ENCODE measurements at places on chromosomes 16 and 17.

GRCh38 chr17:48055531-48056245, 7.5 kb downstream of the NFE2L1 start:
- DNase-seq = peak; percentile 82

DNA sequence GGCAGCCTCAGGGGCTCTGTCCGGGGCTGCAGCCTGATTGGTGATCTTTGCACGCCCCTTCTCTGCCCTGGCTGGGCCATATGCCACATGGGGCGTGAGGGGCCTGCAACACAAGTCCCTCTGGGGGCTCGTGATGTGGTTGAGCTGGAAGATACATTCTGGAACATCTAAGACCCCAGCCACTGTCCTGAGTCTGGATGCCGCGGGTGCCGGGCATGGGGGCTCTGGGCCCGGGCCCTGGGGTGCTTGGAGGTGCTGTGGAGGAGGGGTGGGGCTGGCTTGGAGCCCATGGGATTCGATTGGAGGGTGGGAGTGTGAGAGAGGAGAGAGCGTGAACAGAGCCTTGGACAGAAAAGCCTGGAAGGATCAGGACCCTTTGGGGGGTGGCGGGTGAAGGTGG, 39.4 kb downstream of the JPH3 start:
- no peak for DNase-seq

GRCh38 chr16:67528222-67528869, at the start of gene RIPOR1:
RIPOR1 (plus strand) TSS chr16:67528829; CDS start chr16:67538447, 9,618 bp downstream.
- DNase-seq = peak; percentile 53

DNA sequence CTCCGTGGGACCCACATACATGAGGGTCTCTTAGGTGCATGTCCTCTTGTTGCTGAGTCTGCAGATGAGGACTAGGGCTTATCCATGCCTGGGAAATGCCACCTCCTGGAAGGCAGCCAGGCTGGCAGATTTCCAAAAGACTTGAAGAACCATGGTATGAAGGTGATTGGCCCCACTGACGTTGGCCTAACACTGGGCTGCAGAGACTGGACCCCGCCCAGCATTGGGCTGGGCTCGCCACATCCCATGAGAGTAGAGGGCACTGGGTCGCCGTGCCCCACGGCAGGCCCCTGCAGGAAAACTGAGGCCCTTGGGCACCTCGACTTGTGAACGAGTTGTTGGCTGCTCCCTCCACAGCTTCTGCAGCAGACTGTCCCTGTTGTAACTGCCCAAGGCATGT, 38.2 kb upstream of the IL21R start:
- no peak for DNase-seq

DNA sequence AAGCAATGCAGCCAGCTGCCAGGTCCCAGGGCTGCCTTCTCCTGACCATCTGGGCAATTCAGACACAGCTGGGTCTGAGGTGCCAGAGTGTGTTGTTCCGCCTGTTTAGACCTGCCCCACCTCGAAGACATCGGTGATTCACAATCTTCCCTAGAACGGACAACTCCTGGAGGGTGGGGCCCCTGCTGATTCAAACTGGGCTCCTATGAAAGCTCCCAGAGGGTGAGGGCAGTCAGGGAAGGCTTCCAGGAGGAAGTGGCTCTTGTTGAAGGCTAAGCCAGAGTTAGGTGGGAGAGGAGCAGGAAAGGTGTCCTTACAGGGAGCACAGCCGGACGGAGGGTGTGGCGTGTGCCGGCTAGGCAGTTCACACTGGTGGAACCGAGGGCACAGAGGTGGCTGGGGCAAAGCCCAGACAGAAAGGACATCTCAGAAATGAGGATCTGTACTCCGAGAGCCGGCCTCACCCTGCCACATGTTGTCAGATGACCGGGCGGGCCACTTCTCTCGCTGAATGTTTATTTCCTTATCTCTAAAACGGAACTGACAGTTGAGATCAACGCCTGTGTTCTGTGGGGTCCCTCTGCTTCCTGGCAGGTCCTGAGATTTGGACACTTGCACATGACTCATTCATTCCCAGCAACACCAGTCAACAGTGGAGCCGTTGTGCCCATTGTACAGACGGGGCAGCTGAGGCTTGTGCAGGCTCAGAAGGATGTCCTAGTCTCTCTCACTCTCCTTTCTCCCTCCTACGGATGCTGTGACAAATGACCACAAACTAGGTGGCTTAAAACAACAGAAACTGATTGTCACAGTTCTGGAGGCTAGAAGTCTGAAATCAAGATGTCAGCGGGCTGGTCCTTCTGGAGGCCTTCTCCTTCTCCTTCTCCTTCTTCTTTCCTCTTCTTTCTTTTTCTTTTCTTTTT, 26.9 kb upstream of the LITAF start:
- DNase-seq = no peak

DNA sequence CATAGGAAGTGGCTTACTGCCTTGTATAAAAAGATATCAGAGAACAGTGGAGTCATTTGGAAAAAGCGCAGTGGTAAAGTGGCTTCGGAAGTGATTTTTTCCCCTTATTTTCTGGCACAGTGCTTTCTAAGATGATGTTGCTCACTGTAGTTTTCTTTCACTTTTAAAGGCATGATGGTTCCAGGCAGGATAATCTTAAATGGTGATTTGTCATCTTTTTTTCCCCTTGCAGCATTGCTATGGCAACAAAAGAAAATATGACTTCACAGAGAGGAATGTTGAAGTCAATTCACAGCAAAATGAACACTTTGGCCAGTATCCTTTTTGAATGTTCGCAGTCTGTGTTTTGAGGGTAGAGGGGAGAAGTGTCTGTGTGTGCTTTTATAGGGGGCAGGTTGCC, 42.5 kb downstream of the GOSR1 start:
- DNase-seq = peak; percentile 93

- DNase-seq = peak; percentile 73
Observed at GRCh38 chr16:68406458-68407152, 41.7 kb downstream of the SMPD3 start.

DNA sequence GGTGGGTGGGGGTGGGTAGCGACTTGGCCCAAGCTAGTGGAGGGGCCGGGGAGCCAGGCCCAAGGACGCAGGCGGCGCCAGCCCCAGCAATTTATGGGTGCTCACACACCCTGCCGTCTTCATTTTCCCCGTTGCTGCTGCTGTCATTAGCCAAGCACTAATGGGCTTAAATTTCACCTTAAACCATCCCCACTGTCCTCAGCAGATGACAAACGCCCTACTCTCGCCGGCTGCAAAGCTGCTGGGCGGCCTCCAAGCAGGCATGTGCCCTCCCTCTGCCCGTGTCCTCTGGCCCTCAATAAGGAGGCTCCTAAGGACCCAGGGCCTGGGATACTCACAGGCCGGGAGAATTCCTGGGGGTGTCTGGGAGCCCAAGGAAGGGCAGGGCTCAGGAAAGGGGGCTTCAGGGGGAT, 66.1 kb downstream of the SREBF1 start:
- no peak for DNase-seq

GRCh38 chr17:3693829-3694231, 2.1 kb downstream of the P2RX5 start:
- DNase-seq = no peak

DNA sequence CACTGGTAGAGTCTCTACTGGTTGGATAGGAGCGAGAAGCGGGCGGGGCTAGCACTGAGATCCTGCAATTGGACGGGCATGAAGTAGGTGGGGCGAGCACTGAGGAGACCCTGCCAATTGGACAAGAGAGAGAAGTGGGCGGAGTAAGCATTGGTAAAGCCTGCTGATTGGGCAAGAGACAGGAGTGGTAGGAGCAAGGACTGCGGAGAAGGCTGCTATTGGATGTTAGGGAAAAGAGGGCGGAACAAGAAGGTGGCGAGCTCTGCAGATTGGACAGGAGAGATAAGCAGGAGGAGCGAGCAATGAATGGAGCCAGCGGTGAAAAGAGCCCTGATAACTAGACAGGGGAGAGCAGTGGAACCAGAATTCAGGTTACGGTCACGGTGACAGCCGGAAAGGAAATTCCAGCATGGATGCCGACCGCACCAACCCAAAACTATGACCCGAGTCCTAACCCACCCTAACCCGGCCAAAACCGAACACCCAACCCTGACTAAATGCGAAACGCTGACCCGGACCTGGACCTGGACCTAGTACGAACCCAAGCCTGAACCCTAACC, 4.8 kb downstream of the SCGB1C2 start:
- DNase-seq = peak; percentile 33

DNA sequence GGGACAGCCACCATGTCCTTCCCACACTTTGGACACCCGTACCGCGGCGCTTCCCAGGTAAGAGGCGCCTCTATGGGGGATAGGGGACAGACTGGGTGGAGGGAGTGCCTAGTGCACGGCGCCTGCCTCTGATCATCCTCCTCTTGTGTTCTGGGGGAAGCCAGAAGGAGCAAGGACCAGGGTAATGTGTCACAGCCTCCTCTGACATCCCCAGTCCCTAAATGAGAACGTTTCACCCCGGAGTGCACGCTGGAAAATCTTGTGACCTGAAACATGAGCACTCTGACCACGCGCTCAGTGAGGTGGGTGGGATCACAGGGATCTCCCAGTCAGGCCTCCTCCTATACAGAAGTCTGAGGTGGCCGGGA, 1.1 kb downstream of the IRX6 start:
- DNase-seq = no peak

- no peak for DNase-seq
Observed at GRCh38 chr16:8943966-8944759, 19.5 kb downstream of the USP7 start.

DNA sequence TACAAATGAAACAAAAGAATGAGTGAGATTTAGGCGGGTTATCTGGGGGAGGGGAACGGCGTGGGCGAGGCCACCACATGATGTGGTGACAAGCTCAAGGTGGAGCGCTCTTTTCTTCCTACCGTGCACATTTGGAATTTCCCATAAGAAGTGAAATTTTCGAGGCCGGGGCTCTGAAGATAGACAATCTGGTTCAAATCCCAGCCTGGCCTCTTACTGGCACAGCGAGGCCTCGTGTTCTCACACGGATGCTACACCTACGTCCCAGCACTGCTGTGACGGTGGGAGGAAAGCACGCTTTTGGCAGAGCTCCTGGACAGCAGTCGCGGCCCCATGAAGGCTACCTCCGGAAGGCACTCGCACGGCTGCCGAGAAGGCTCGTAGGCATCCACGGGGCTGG, 25.2 kb downstream of the ZDHHC7 start:
- DNase-seq = no peak

DNA sequence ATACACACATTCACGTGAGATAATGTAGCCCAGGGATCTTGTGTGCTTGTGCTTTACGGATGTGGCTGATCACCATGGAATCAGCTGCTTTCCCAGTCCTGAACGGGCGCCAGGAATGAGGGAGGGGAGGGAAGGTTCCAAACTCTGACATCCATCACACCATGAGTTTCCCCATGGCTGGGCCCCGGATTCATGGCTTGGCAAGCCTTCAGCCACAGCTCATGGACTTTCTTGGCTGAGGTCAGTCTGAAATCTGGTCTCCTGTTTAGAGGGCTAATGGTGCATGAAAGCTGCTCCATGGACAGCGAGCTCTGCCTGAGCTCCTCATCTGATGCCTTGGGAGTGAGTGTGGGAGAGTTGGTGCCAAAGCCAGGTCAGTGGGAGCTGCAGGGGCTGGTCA, 767.6 kb upstream of the EEF2KMT start:
- no peak for DNase-seq

DNA sequence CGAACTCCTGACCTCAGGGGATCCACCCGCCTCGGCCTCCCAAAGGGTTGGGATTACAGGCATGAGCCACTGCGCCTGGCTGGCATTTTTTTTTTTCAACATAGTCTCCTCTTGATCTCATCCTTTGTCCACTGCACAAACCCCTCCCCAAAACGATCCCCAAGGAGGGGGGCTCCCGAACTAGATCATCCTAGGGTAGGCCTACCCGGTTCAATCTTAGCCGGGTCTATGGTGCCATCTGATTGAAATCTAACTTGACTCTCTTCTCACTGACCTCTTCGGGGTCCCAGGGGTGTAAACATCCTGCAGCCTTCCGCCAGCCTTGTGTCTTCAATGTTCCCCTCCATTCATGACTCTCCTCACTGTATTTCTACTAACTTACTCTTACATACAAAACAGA, 140.5 kb upstream of the CRHR1 start:
- DNase-seq = no peak

GRCh38 chr16:88561485-88562359, 8.5 kb upstream of the ZC3H18 start:
- DNase-seq = peak; percentile 47

- DNase-seq = no peak
Observed at GRCh38 chr17:77456951-77457548, 316.3 kb downstream of the SEC14L1 start.

DNA sequence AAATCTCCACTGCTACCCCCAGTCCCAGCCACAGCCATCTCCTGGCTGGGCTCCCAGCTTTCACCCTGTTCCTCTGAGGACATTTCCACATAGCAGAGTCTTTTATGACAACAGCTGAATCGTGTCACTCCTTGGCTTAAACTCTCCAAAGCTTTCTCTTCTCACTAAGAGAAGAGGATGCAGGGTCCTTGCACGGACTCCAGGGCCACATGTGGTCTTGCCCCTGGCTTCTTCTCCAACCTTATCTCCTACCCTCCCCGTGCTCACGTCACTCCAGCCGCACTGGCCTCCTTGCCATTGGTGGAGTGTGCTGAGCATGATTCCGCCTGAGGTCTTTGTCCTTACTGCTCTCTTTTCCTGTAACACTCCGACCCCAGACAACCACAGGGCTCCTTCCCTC, 39.9 kb upstream of the CCDC182 start:
- DNase-seq = no peak

DNA sequence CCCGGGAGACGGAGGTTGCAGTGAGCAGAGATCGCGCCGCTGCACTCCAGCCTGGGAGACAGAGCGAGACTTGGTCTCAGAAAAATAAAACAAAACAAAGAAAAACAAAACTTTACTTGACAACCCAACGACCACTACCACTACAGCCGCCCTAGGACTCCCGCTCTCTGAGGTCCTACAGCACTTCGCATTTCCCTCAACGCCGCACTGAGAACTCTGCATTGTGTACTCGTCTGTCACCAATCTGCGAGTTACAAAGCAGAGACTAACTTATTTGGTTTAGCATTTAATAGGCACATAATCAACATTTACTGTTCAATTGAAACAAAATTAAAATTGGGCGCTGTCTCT, 479 bp upstream of the ZNF207 start:
- peak; percentile 23 for DNase-seq

GRCh38 chr16:88533932-88534637, 36.1 kb upstream of the ZC3H18 start:
- peak; percentile 71 for DNase-seq

GRCh38 chr16:9055661-9056060, 35.8 kb upstream of the HAPSTR1 start:
- no peak for DNase-seq

GRCh38 chr17:19492141-19492540, 41.5 kb upstream of the SLC47A1 start:
- DNase-seq = no peak

DNA sequence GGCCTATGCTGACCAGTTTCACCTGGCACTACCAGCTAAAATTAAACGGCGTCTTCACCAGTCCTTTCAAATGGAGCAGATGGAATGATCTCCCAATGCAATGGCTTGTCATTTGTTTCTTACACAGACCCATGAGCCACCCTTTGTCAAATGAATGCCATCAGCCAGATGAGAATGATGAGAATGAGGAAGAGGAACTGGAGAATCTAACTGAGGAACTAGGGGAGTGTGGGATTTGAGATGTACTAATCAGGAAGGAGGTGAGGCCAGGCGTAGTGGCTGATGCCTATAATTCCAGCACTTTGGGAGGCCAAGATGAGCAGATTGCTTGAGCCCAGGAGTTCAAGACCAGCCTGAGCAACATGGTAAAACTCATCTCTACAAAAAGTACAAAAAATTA, 116.4 kb downstream of the HS3ST3A1 start:
- DNase-seq = no peak

GRCh38 chr17:68398691-68399637, 58.3 kb downstream of the WIPI1 start:
- DNase-seq = peak; percentile 84

GRCh38 chr17:53061446-53061845, 761.3 kb upstream of the KIF2B start:
- no peak for DNase-seq

- no peak for DNase-seq
Observed at GRCh38 chr17:39351508-39351907, 49.9 kb downstream of the FBXL20 start.

Data from EL (cell line).